IMR-90 (cell line): ENCODE measurements at places on chromosomes 7 and 10. TPM values are rescaled to one million over a fixed set of nuclear protein-coding genes. Genes with fewer than 3 reads are reported as not detected.

Gene METTL27
- polyA plus RNA-seq, result 4.3 and 5.2 TPM in 2 replicates

Gene CLRN3
- polyA plus RNA-seq, result not detected in 2 replicates

Gene SLC26A5
- not detected in 2 replicates for polyA plus RNA-seq

Gene TES
- polyA plus RNA-seq, result 49.7 and 54.0 TPM in 2 replicates

Gene PILRA
- 0.13 and 0.56 TPM in 2 replicates for polyA plus RNA-seq

Gene TFEC
- 0.02 TPM in 1 of 2 replicates, not detected in the other for polyA plus RNA-seq

Gene GALNT17
- polyA plus RNA-seq, result not detected in 2 replicates

Gene UCN3
- polyA plus RNA-seq, result not detected in 2 replicates

Gene AVPI1
- polyA plus RNA-seq, result 29.8 and 33.6 TPM in 2 replicates
